BJ (cell line): ENCODE measurements at places on chromosomes 1 and 21.
A peak's percentile ranks its signal among the peaks of the same experiment; 100 is the strongest.

- no peak for DNase-seq
These were observed 6.2 kb upstream of the IL10RB start for GRCh38 chr21:33259995-33260394.

DNA sequence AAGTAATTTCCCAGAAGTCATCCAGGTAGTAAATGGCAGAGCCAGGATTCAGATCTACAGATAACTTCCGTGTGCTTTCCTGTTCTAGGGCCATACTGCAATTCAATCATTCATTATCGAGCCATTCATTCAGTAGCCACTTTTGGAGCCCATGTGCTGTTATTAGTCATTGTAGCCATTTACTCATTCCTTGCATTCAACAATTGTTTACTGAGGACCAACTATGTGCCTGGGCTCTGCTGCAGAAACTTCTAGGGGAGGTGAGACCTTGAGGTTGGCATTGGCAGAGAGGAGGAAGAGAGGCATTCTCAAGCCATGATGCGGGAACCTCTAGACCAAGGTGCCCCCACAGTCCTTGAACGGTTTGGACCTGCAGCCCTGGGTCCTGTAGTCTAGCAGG, 27.9 kb downstream of the EPHB2 start:
- DNase-seq, result no peak

GRCh38 chr21:25867061-25867460, 132.3 kb downstream of the GABPA start:
- no peak for DNase-seq

- no peak for DNase-seq
These were observed 81.6 kb downstream of the ST6GALNAC5 start for GRCh38 chr1:76948846-76949245.

- DNase-seq, result peak; percentile 77
These were observed at the start of gene MACF1 for GRCh38 chr1:39204441-39205081. MACF1 (plus strand) TSS chr1:39204695; CDS start chr1:39205023, 328 bp downstream.

DNA sequence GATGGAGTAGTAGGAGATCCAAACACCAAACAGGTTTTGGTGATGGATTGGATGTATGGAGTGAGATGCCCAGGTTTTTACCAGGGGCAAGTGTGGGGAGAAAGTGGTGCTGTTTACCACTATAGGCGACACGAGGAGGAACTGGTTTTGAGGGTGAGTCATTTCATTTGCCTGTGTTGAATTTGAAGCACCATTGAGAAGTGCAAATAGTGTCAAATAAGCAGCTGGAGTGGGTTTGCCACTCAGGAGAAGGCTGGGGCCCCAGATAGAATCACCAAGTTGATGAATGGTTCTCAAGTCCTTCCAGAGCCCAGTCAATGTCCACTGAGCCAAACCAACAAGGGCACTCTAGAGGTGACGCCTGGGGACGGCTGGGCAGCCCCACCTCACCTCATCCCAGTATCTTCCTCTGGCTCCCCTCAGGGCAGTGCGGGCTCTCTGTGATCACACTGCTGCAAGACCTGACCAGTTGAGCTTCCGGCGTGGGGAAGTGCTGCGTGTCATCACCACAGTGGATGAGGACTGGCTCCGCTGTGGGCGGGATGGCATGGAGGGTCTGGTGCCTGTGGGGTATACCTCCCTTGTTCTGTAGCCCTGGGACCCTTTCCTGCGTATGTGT, 9.4 kb downstream of the RUSC1 start:
- DNase-seq, result no peak

- no peak for DNase-seq
These were observed 4.0 kb upstream of the LHX8 start for GRCh38 chr1:75129983-75130789.

DNA sequence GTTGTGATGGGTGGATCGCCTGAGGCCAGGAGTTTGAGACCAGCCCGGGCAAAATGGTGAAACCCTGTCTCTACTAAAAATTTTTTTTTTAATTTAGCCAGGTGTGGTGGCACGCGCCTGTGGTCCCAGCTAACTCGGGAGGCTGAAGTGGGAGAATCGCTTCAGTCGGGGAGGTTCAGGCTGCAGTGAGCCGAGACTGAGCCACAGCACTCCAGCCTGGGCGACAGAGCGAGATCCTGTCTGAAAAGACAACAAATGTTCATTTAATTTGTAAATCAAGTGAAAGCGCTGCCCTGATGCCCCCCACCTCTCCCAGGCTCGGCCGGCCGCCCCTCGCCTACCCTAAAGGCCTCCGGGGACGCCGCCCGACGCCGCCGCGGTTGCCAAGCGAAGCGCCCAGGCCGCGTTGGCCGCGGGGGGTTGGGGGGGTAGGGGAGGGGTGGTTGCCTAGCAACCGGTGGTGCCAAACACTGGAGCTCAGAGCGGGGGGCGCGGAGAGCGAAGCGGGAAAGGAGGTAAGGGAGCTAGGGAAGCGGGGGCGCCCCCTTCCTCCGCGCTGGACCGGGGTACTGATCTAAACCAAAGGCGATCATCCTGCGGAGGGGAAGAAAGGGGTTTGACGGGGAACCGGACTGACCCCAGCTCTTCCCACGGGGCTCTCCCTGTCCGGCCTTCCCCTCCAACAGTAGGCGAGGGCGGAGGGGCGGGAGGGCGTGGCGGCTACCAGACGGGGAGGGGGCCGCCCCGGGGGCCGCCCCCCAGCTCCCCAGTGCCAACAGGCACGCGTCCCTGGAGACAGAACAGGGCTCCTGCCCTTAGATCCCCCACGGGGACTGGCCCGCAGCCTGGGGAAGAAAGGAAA, at the start of gene TEKT2:
Gene TEKT2, plus strand, starts transcription at position 460 of the 862 bp plus-strand sequence. CDS start 828 bp downstream, outside the sequence.
- no peak for DNase-seq

- DNase-seq, result no peak
These were observed 4.6 kb upstream of the VSIG8 start for GRCh38 chr1:159866905-159867663.

GRCh38 chr1:185239861-185240260, 77.2 kb downstream of the IVNS1ABP start:
- DNase-seq, result no peak

DNA sequence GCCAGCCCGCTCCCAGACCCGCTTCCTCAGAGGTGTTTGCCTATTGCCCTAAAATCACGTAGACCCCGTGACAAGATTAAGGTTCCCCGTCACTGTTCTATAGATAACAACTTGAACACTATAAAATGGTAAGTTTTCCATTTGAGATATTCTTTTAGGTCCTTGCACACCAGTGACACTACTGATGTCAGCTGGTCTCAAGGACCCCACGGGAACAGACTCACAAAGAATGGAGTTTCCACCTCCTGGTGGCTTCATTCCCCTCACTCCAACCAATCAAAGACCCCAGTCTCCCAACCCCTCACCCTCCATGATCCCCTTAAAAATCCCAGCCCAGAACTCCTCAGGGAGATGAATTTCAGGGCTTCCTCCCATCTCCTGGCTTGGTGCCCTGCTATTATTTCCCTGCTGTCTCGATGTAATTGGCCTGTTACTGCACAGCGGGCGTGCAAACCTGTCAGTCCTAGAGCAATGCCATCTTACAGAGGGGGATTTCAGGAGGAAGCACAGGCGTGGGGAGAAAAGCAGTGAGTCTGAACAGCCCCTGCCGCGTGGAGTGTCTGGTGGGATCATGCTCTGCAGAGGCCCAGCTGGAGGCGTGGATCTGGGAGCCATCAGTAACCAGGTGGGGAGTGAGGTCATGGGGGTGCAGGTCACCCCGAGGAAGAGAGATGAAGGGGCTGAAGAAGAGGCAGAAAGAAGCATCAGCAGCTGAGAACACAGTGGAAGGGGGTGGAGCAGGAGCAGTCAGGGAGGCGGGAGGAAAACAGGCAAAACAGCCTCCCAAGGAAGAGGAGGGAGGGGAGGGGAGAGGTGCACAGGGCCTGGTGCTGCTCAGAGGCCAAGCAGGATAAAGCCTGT, 35.1 kb upstream of the LBR start:
- no peak for DNase-seq

DNA sequence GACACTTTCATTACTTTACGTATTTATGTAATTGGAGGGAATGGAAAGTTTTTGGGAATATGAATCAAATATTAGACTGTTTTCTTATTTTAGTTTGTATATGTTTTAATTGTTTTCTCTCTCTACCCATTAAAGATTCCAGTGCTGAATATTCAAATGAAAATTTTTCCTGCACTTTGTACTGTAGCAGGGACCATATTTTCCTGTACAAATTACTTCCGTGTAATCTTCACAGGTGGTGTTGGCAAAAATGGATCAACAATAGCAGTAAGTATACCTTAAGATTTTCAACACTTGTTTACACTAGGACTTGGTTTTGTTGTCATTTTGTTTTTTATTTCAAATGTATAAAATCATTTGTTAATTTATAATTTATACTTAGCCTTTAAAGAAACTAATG, 18.4 kb downstream of the DENND2D start:
- no peak for DNase-seq

DNA sequence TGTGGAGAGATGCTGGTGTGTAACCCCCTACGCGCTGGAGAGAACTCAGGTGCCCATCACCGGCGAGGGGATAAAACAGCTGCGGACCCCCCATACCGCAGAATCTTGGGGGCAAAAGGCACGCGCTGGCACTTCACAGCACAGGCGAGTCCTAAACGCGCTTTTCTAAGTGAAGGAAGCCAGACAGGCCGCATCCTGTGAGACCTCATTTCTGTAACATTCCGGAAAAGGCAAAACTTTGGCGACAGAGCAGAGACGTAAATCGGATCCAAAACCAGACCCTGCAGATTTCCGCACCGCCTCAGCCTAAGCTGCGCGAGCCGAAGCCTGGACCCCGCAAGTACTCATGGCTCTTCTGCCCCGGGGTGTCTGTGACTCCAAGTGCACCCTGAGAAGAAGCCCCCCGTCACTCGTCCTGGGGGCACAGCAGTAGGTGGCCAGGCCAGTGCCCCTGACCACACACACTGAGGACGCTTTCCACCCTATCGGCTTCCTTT, 60.9 kb downstream of the SLX9 start:
- DNase-seq, result no peak

- DNase-seq, result no peak
These were observed 4.0 kb upstream of the SMIM12 start for GRCh38 chr1:34863501-34863900.

GRCh38 chr21:18253221-18253620, 8.6 kb downstream of the CHODL start:
- DNase-seq, result no peak

- DNase-seq, result no peak
These were observed 4.8 kb upstream of the HEATR1 start for GRCh38 chr1:236608930-236609726.

DNA sequence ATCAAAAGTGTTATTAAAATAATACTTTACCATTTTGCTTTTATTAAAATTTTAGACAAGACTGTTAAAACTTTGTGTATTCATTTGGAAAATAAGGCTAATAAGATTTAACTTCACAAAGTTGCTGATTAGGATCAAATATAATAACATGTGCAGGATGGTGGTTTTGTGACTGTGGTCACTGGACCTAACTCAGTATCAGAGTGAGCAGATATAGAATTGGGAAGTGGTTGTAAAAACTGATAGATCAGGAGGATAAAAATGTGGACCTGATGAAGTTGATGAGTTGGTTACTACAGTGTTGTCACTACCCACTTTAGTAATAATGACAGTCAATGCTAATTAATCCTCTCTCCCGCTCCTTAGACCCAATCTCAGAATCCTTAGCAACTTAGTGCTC, 186.4 kb downstream of the AKT3 start:
- DNase-seq, result no peak

DNA sequence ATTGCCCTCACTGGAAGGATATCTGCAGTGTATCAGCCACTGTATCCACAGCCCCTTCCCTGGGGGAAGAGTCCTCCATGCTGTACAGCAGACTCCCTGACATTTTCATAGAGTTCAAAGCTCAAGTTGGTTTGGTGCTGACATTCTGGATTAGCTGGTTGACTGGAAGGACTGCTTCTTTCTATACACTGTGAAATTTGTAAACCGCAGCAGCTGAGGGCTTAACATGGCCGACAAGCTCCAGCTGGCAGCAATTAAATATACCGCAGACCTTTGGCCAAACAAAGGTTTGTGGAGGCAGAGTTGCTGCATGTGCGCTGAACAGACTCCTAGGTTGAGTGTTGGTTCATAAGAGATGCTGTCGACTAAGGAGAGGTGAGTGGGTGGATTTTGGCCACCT, 126.4 kb downstream of the DHRS3 start:
- DNase-seq, result no peak

DNA sequence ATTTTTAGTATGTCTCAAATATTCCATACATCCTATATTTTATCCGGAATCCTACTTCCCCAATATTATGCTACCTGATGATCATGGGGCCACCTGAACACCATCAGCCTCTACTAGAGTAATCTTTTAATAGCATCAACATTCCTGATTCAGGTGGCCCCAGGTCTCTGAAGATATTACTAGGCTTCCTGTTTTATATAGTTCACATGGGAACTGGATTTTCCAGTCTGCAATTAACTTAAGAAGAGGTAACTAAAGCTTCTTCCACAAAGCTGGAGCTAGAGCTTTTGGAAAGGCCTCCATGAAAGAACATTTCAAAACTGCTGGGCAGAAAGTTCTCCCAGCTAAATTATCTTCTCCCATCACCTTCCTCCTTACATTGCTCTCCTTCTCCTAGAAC, 72.3 kb upstream of the ADAM30 start:
- DNase-seq, result no peak

DNA sequence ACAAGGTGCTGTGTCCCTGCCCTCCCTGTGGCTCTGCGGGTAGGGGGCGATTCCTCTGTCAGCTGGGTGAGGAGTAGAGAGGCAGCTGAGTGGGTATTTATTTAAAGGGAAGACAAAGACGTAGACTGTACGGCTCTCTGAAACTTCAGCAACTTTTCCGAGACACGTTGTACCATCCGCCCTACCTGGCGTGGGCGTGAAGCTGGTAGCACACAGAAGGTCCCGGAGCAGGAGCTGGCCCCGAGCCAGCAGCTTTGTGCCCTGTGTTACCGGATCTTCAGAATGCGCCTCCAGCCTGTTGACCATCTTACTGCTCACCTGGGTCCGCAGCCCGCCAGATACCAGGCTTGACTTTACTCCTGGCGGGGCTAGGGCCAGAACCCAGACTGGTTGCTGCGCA, 34.9 kb downstream of the PRKCZ start:
- no peak for DNase-seq

DNA sequence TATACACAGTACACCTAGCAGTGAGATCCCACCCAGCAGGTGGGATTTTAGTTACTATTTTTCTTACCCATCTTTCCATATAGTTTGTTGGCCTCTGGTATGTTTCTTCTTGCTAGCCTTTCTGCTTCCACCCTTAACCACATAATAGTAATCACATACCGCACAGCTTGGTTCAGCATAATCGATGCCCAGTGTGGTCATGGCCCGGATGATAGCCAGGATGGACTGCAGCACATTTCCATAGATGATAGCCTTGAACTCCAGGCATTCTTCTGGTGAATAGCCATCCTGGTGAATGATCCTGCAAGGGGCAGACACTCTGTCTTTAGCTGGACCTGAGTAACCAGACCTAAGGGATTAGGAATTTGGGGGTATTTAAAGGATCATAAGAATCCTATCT, 9.5 kb downstream of the GNAT2 start:
- no peak for DNase-seq

DNA sequence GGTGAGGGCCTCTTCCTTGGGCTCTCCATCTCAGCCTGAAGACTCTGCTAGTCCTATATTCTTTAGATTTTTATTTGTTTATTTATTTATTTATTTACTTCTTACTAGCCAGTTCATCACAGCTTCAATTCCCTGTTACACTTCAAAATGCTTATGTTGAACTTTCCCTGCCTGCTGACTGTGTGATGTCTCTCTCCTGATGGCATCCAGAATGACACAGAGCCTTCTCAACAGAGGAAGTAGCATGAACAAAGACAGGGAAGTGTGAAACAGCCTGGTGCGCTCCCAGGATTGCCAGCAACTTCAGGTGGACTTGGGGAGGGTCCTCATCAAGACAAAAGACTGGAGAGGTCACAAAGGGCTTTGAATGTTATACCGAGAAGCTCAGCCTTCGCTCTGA, 4.3 kb upstream of the IPO13 start:
- DNase-seq, result no peak

GRCh38 chr1:179816196-179816960, 61.2 kb downstream of the TOR1AIP2 start:
- DNase-seq, result no peak
